Hepatic stellate cell (primary cell): ENCODE measurements at places on chromosomes 2 and 18.
A peak's percentile ranks its signal among the peaks of the same experiment; 100 is the strongest.

GRCh38 chr2:150475479-150476250, 11.8 kb downstream of the RND3 start:
- no peak for DNase-seq

- no peak for DNase-seq
Measured at GRCh38 chr2:106701203-106702022, 184.6 kb downstream of the ST6GAL2 start.

DNA sequence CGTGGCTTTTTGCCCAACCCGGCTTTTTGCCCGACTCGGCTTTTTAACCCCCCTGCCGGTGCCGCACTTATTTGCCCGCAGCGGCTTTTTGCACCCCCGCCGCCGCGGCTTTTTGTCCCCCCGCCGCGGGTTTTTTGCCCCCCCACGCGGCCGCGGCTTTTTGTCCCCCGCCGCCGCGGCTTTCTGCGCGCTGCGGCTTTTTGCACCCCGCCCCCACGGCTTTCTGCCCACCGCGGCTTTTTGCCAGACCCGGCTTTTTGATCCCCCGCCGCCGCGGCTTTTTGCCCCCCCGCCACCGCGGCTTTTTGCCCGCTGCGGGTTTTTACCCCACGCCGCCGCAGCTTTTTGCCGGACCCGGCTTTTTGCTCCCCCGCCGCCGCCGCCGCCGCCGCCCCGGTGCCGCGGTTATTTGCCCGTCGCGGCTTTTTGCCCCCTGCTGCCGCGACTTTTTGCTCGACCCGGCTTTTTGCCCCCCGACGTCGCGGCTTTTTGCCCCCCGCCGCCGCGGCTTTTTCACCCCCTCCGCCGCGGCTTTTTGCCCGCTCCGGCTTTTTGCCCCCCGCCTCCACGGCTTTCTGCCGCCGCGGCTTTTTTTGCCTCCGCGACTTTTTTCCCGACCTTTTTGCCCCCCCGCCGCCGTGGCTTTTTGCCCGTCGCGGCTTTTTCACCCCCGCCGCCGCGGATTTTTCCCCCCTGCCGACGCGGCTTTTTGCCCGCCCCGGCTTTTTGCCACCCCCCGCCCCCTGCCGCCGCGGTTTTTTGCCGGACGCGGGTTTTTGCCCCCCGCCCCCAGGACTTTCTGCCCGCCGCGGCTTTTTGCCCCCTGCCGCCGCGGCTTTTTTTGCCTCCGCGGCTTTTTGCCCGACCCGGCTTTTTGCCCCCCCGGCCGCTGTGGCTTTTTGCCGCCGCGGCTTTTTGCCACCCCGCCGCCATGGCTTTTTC, 2786.5 kb downstream of the RPIA start:
- DNase-seq = peak; percentile 9

DNA sequence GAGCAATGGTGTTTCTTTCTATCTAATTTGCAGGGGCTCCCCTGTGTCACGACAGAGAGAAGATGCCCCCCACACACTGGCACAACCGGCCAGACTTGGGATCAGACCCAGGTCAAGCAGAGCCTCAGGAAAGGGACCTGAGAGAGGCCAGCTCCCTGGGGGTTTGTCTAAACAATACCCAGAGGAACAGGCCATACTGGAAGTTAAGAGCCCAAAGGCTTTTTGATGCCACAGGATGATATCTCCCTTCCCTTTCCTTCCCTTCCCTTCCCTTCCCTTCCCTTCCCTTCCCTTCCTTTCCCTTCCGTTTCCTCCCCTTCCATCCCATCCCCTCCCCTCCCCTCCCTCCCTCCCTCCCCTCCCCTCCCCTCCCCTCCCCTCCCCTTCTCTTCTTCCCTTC, 139.2 kb downstream of the ARL4C start:
- no peak for DNase-seq

GRCh38 chr2:50449306-50449705, 582.6 kb downstream of the NRXN1 start:
- DNase-seq = no peak

- DNase-seq = peak; percentile 76
Measured at GRCh38 chr18:77208964-77209363, 40.7 kb upstream of the GALR1 start.

DNA sequence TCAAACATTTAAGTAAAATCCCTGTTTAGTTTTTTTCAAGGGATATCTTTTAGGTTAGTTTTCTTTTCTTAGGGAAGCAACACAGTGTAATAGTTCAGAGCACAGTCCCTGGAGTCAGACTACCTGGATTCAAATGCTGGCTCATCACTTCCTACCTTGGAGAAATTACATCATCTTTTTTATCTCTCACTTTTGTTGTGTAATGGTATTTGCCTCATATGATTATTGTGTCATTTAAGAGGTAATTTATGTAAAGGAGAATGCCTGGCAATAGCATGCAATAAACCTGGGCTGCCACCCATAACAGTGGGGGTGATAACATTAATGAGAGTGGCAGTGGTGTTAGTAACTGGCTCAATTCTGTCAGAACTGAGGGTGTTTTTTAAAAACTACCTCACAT, 26.3 kb downstream of the ERLEC1 start:
- no peak for DNase-seq

DNA sequence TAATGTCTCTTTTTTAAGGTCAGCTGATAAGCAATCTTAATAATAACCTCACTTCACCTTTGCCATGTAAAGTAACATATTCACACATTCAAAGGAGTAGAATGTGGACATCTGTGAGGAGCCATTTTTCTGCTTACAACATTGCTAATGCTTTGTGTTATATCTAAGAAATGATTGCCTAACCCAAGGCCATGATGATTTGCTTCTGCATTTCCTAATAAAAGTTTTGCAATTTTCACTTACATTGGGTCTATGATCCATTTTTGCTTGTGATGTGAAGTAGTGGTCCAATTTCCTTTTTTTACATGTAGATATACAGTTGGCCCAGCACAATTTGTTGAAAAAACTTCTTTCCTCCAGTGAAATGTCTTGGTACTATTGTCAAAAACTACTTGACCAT, 22.0 kb downstream of the RELCH start:
- DNase-seq = no peak

DNA sequence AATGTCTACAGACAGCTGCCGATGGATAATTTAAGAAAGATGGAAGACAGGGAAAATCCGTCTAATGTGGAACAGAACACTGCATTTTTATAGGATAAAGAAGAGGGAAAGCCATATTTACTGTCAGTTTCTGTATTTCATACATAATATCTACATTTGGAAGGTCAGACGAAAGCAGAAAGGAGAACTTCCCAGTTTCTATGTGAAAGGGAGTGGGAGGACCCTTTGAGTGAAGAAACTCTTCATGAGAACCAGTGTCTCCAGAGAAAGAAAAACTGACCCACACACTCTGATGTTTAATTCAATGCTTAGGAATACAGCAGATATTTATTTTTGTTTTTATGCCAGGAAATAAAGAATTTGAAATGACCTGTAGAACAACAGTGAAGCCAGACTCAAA, 127.2 kb downstream of the CALCRL start:
- DNase-seq = no peak

DNA sequence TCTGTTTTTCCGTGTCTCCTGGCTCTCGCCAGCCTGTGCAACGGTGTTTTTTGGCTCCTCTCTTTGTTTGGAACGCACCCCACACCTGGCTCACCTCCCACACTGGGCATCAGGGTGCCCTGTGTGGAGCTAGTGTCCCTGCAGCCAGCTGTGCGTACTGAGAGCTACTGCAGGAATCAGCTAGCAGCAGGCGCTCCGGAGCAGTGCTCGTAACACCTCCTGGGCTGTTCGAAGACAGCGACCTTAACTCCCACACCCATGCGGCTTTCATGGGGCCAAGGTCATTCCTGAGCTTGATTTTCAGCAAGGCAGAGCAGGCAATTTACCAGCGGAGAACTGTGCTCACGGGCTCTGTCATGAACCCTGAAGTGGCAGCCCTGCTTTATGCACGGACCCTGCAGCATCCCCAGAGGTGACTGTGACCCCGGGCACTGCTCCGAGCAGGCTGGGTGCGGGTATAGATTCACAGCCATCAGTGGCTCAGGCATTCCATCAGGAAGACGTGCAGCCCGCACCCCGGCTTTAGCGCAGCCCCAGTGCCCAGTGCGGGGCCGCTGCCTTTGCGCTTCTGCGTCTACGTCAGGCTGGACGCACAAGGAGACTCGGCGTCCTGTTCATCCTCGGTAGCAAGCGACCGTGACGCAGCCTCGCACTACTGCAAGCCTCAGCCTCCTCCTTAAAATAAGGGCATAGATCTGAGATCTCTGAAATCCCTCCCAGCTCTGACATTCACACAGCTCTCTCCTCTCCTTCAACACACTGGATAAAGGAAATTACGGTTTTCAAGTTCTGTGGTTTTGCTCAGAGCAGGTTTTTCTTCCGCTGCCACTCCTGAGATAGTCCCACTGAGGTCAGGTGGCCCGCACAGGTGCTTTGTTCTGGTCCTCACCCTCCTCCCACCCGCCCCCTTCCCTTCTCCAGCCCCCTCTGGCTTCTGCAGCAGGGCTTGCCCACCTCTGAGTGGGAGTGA, 58.2 kb downstream of the ADI1 start:
- DNase-seq = no peak

- DNase-seq = no peak
Measured at GRCh38 chr2:238106698-238107524, 6.8 kb downstream of the ESPNL start.
